ENCODE measurements at places on chromosomes 11 and 22.

DNA sequence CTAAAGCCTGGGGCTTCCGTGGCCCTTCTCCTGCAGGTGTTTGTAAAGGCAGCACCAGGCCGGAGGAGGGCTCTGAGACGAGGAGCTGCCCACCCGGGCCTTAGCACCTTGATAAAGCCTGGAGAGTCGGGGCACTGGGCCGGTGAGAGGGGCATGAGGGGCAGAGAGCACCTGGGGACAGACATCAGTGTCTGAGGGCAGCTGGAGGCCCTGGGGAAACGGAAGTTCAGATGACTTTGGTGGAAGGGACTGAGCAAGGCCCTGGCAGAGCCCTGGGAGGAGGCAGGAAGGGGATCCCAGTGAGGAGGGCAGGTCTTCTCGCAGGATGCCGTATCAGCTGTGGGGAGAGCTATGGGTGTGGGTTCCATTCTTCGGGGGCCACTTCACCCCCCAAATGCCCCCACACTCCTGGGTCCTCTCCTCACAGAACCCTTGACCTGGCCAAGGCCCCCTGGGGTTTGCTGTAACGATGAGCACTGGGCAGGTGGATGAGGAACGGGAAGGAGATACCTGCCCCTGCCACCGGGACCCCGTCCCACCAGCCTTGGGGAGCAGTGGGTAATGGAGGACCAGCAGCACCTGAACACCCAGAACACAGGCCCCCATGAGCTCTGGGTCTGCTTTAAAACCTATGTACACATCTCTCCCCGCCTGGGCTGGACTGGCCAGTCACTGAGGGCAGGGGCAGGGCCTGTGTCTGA is 7.4 kb downstream of the C1QTNF6 start:
- DNase-seq, result no peak

GRCh38 chr11:62556875-62557631 is 10.4 kb upstream of the AHNAK start:
- peak; percentile 51 for DNase-seq

- no peak for DNase-seq
Observed at GRCh38 chr11:8323161-8323935, 59.7 kb upstream of the LMO1 start.

GRCh38 chr11:115501502-115501892 is 2.7 kb downstream of the CADM1 start:
- no peak for DNase-seq

GRCh38 chr11:76337923-76338322 is 43.0 kb downstream of the THAP12 start:
- DNase-seq, result no peak

DNA sequence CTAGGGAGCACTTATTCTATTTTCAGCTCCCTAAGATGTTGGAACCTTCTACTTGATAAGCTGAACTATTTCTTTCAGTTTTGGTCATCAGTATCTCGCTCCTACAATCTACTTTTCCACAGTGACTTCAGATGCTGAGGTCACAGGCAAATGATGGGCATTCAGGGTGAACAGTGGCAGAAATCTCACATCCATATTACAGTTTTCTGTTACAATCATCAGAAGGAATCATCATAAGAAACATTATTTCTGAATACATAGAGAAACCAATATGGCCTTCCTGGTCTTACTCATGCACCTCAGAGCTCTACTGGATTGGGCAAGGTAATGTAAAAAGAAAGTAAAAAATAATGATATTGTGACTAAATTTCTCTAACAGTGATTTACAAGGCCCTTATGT is 39.4 kb upstream of the DDI1 start:
- no peak for DNase-seq

DNA sequence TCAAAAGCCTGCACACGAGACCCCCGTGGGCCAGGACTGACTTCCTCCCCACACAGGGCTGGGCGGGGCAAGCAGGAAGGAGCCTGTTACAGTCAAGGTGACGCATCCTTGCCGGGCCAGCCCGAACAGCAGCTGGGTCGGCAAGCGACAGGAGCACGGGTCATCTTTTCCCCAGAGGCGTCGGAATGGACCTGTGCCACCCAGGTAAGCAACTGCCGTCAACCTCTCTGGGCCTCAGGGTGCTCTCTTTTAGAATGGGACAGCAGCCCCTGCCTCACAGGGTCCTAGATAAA is at the start of gene CYTH4:
Gene CYTH4 (plus strand): TSS at position 124 of the 293 bp plus-strand sequence. CDS start 62 bp downstream, at position 186.
- peak; percentile 76 for DNase-seq

DNA sequence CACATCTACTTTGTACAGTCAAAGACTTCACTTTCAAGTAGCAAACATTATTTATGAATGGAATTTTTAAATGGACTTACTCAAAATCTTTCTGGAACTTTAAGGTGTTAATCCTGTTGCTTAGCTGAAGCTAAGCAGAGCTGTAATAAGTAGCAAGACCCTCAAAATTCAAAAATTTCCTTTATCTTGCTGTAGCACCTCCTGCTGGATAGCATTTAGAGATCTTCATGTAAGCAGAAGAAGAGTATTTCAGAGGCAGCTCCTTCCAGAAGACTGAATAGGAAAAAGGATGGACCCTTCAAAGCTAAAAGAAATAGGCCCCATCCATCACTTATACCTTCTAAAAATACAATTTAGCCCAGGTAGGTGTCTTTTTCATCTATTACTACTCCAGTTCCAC is 3.4 kb downstream of the PHF21A start:
- no peak for DNase-seq

- no peak for DNase-seq
Observed at GRCh38 chr22:32018056-32018455, 25.0 kb upstream of the SLC5A1 start.

GRCh38 chr22:39466228-39467006 is 9.6 kb downstream of the MGAT3 start:
- DNase-seq, result no peak

DNA sequence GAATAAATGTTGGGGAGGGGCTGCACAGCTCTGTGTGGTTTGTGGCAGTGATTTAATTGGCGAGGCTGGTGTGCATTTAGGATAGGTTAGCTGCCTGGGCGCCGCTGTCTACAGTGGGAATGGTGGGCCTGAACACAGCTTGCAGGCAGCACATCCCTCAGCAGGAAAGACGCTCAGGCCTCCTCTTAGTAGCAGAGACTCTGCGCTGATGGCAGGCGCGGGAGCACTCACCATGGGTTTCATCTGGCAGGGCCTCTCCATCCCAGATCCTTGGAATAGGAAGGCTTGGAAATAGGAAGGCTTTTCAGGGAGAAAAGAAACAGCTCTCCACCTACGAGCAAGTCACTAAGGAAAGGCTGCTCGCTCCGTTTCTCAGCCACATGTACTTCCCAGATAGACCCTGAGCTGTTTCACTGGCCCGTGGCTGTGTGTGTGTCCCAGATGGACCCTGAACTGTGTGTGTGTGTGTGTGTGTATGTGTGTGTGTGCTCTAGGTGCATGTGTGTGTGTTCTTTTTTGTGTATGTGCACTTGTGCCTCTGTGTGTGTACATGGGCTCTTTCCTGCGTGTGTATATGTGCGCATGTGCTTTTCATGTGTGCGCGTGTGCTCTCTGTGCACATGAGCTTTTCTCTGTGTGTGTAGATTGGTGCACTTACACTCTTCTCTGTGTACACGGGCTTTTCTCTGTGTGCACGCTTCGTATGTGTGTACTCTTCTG is 144.0 kb downstream of the TBC1D22A start:
- no peak for DNase-seq

- DNase-seq, result no peak
Observed at GRCh38 chr22:36327922-36328551, 59.7 kb downstream of the MYH9 start.

GRCh38 chr11:7967826-7968225 is 2.6 kb upstream of the NLRP10 start:
- DNase-seq, result no peak

- DNase-seq, result peak; percentile 99
Observed at GRCh38 chr11:108121274-108122155, at the start of gene ACAT1. Gene ACAT1 (plus strand): TSS chr11:108121567. CDS start chr11:108121607, 40 bp downstream.

DNA sequence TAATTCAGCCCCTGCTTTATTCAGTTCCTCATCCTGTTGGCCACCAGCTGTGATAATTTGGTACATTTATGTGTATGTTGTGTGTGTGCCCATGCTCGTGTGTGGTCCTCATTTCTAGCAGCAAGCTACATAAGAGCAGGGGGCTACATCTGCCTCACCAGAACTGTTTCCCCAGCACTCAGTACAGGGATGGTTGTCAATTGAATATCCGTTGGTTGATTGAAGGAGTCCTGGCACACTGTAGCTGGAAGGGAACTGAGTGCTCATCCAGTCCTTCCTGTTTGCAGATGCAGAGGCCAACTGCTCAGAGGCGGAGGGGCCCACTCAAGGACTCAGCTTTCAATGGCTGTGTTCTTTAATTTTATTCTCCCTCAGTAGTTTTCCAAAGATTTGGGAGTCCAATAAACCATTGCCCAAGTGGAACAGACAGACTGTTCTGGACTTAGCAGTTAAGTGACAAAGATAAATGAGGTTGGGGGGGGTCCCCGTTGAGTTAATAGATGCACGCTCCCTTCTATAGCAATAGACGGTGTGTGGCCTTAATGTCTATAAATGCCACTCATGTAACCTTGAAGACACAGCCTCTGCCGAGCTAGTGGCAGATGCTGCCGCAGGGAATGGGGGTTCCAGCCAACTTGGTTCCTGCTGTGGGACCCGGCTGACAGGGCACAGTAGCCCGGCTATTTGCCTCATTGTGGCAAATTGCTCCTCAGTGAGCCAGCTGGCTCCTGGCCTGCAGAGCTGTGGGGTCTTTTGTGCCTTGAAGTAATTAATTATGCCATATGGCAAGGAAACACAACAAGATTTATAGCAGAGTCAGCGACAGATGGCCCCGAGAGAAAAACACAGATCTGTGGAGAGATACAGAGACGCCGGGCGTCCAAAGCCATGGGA is 71.4 kb upstream of the GRK3 start:
- no peak for DNase-seq

DNA sequence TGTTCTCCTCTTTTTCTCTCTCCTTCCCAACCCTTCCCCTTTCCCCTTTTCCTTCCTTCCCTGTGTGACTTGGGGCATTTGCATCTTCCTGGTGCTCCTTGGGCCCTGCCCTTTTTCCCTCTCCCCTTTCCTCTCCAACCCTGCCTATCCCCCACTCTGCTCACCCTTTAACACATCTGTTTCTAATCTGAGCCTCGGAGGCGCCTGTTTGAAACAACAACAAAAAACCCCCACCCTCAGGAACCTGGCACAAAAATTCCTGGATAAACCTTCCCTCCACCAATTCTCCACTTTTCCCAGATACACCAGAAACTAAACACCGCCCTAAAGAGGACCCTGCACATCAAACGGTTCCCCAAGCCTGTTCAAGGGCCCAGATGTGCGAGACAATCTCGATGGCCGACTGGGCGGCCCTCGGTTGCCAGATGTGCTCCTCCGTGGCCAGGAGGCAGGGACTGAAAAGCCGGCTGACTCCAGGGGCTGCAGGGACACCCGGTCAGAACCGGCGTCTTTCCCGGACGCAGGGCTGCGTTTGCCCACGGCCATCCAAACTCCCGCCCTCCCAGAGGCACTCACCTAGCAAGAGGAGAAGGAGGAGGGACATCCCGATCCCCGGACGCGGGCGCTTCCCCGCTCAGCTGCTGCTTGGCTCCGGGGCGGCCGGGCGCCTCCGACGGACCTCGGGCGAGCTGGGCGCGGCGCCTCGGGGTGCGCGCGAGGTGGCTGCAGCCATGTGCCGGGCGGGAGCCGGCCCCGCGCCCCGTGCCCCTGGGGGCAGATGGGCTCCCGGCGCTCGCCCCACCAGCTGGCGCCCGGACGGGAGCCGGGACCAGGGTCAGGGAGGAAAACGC is 486 bp downstream of the CLMP start:
- DNase-seq, result no peak

DNA sequence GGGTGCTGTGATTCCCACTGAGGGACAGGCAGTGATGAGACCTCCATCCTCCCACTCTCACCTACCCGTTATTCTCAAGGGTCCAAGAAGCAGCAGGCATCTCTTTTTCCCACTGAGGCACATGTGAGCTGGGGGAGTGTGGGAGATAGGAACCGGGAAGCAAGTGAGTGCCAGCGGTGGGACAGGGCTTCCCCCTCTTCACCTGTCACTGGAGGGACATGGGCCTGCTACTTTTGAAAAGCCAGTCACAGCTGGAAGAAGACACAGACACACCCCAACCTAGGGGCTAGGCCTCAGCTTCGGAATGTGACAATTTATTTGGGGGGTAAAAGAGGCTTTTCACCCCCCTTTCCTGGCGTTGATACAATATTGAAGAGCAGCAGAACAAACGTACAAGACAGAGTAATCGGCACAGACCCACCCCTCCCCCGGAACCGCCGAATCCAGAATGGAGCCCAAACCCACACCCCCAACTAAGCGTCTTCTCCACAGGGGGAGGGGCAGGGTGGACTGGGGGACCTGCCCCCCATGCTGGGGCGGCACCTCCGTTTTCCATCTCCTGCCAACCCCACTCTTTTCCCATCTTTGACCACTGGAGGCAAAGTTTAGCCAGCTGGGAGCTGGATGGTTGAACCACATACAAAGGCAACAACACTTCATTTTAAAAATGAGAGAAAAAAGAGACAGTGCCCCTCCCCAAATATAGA is 10.7 kb downstream of the CBX6 start:
- DNase-seq, result no peak

- DNase-seq, result no peak
Observed at GRCh38 chr11:44246726-44247125, 63.2 kb downstream of the ALX4 start.

- peak; percentile 33 for DNase-seq
Observed at GRCh38 chr11:19714387-19715363, 2.0 kb downstream of the NAV2 start.

DNA sequence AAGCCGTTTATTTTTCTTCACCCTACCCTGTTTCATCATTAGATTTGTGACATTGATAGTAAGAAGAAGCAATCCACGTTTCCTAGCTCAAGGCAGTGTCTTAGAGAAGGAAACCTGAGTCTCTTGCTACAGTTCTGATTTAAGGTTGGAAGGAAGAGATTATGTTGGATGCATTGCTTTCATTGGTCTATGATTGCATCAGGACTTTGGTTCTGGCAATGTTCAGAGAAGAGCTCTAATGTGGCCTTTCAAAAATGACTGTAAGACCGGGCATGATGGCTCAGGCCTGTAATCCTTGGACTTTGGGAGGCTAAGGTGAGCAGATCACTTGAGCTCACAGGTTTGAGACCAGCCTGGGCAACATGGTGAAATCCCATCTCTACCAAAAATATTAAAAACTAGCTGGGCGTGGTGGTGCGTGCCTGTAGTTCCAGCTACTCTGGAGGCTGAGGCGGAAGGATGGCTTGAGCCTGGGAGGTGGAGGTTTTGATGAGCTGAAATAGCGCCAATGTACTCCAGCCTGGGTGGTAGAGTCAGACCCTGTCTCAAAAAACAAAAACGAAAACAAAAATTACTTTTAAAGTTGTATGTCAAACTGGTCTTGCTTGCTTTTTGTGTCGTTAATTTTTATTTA is 4.1 kb downstream of the NUCB2 start:
- no peak for DNase-seq

- DNase-seq, result peak; percentile 69
Observed at GRCh38 chr22:33867118-33867866, 53.0 kb downstream of the LARGE1 start.

- peak; percentile 48 for DNase-seq
Observed at GRCh38 chr22:44550711-44551491, 52.9 kb upstream of the RTL6 start.

DNA sequence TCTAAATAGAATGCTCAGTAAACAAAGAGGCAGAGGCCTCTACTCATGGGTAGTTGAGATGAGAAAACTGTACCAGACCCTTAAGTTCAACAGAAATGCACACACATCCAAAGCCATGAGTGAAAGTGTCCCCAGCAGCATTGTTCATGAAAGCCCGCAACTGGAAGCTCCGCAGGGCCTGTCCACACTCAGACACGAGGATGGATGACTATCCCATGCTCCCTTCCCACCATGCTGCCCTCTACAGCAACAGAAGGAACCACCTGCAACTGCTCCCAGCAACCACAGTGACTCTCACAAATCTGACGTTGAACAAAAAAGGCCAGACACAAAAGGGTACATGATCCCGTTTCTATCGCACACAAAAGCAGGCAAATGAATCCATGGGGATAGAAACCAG is 76.9 kb upstream of the ANO1 start:
- no peak for DNase-seq

Data from left colon (tissue), 2 donors.